A549 treated with ZK216348 at 1 μM for 4 hours (cell line): ENCODE measurements at places on chromosomes 6 and 20. TPM values are rescaled to one million over a fixed set of nuclear protein-coding genes. Genes with fewer than 3 reads are reported as not detected.

The FOXS1 gene
- 0.40 to 1.1 TPM (median 0.76 TPM) in 4 of 5 replicates, not detected in the other for total RNA-seq

The NRSN1 gene
- total RNA-seq = not detected in 5 replicates

The HSD17B8 gene
- 9.7 to 16.5 TPM (median 14.8 TPM) in 5 replicates for total RNA-seq

The EDN1 gene
- 36.8 to 57.2 TPM (median 41.6 TPM) in 5 replicates for total RNA-seq

The PNLDC1 gene
- total RNA-seq = 0.14 to 0.17 TPM in 2 of 5 replicates, not detected in the others

The RTN4IP1 gene
- total RNA-seq = 8.5 to 11.0 TPM (median 9.6 TPM) in 5 replicates

The CENPB gene
- total RNA-seq = 73.4 to 134 TPM (median 126 TPM) in 5 replicates

The HLA-DQB2 gene
- total RNA-seq = not detected in 5 replicates

The SYNDIG1 gene
- total RNA-seq = 0.91 to 2.6 TPM (median 1.9 TPM) in 5 replicates

The ADGRF5 gene
- not detected in 5 replicates for total RNA-seq

The SLC2A10 gene
- not detected in 5 replicates for total RNA-seq

The C20orf144 gene
- total RNA-seq = 0.08 to 0.19 TPM in 2 of 5 replicates, not detected in the others

The SRMS gene
- 0.18 to 0.22 TPM in 2 of 5 replicates, not detected in the others for total RNA-seq

The EFCAB8 gene
- not detected in 5 replicates for total RNA-seq

The RALGAPA2 gene
- total RNA-seq = 1.1 to 1.8 TPM (median 1.6 TPM) in 5 replicates

The ENPP5 gene
- not detected in 5 replicates for total RNA-seq
